ENCODE measurements at places on chromosomes 6 and 20.

DNA sequence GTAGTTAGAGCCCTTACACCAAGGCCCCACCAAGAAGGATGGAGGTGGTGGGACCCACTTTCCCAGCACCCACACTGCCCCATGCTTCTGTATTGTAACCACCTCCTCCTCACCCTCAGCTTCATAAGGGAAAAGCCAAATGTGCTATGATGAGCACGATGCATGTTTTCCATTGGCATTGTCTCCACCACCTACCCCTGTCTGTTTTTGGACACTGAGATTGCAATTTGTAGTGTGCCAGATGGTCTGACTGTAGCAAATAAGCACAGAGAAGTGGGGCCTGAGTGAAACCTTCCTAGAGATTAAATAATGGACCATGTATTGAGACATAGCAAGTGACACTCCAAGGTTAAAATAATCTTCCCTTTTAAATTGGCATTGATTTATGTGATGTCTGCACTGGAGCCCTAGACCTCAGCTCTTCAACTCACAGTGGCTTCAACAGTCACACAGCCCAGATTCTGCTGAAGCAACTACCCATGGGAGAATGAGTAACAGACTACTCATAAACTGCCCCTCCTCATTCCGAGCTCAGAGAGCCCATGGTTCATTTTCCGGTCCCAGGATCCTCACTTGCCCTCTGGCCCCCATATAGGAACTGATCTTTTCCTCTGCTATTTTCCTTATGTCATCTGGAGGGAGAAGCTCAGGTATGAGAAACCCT lies 177.9 kb downstream of the COL9A1 start:
- DNase-seq = no peak

- no peak for DNase-seq
Observed at GRCh38 chr6:87723170-87724078, 21.4 kb upstream of the AKIRIN2 start.

GRCh38 chr6:37913210-37913609 lies 93.7 kb downstream of the ZFAND3 start:
- DNase-seq = no peak

DNA sequence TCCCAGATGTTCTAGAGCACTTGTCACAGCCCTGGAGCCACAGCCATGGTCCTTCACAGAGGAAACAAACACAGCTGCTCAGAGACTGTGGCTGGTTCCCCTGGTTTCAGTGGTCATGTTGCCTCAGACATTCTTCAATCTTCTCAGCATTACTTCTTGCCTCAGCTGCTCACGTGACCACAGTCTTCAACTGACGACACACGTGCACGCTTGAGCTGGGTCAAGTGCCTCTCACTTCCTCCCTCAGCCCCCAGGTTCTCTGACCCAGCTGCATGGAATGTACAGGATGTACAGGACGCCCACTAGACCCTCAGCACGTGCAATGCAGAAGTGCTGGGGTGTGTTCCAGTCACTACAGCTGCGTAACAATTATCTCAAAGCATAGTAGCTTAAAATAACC lies 159.8 kb upstream of the GGTLC1 start:
- DNase-seq = no peak

DNA sequence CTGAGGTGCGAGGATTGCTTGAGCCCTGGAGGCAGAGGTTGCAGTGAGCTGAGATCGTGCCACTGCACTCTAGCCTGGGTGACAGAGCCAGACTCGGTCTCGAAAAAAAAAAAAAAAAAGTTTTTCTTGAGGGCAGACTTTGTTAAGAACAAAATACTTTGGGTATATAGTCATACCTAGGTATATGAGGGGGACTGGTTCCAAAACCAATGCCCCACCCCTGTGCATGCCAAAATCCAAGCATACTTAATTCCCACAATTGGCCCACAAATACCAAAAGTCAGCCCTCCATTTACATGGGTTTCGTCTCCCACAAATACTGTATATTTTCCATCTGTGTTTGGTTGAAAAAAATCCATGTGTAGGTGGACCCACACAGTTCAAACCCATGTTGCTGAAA lies 119.9 kb downstream of the INSM1 start:
- DNase-seq = no peak

GRCh38 chr20:5608442-5609161 lies 141.6 kb upstream of the SHLD1 start:
- no peak for DNase-seq

DNA sequence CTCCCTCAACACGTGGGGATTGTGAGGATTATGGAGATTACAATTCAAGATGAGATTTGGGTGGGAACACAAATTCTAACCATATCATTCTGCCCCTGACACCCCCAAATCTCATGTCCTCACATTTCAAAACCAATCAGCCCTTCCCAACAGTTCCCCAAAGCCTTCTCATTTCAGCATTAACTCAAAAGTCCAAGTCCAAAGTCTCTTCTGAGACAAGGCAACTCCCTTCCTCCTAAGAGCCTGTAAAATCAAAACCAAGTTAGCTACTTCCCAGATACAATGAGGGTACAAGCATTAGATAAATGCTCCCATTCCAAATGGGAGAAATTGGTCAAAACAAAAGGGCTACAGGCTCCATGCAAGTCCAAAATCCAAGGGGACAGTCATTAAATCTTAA lies 39.6 kb upstream of the PLAGL1 start:
- DNase-seq = no peak

- DNase-seq = no peak
Observed at GRCh38 chr20:38061109-38061508, 27.6 kb downstream of the RPRD1B start.

GRCh38 chr6:90068264-90068663 lies 174.0 kb downstream of the GJA10 start:
- DNase-seq = peak; percentile 23

DNA sequence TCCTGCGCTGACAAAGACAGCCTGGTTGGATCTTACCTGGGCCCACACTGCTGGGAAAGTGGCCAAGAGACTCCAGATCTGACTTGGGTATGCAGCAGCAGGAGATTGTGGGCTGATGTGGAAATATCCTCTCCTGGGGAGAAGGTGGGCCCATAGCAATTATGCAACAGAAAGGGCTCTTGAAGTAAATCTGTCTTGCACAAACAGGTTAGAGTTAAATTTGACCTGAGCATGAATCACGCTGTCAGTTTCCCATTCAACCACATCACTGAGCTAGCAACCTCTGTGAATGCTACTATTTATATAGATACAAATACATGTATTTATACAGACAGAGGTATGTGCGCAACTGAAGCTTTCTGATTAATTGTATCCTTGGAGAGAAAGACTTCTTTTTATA lies 28.3 kb upstream of the PDYN start:
- no peak for DNase-seq

DNA sequence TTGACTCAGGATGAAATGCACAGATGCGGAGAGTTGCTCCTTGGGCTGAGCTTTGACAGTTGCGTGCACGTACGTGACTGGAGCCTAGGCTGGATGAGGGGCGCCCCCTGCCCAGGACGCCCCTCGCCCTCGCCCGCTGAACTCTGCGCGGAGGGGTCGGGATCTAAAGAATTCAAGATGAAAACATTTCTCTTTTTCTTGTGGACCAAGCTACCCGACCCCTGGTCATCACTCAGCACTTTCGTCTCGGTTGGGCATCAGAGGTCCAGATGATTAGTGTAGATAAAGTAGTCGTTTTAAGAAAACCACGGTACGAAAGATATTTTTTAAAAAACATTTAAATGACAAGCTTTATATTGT lies 700 bp downstream of the DTD1 start:
- DNase-seq = no peak

- DNase-seq = no peak
Observed at GRCh38 chr20:6855796-6856195, 88.3 kb downstream of the BMP2 start.

GRCh38 chr6:139839506-139840156 lies 465.2 kb upstream of the CITED2 start:
- DNase-seq = no peak

DNA sequence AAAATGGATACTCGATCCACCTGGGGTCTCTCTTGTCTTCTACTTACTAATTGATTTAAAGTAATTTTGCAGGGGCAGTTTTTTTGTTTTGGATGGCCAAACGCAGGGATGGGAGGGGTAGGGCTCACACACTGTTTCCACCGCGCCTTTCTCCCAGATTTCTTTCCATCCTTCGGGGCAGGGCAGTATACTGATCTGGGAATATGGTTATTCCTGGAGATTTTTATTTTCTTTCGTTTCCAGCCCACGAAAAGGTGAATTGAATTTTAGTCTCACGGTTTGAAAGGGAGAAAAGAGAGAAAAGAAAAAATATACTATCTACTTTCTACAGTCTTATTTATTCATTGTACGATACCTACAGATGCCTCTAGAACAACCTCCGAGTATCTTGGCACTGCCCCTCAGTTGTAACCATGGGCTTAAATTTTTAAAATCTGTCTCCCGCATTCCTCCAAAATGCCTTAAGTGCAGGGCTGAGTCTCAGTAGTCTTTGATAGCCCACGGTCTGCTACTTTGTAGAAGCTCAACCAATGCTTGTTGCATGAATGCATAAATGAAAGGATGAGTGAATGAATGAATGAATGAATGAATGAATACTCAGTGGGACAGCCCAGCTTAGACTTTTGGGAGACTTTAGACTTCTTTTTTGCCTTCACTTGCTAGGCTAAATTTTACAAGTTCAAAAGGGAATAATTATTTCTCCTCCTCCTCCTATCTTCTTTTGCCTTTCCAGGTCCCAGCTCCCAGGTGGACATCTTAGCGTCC lies 18.1 kb upstream of the TRIM27 start:
- DNase-seq = no peak

- no peak for DNase-seq
Observed at GRCh38 chr6:163940705-163941623, 526.4 kb downstream of the QKI start.

DNA sequence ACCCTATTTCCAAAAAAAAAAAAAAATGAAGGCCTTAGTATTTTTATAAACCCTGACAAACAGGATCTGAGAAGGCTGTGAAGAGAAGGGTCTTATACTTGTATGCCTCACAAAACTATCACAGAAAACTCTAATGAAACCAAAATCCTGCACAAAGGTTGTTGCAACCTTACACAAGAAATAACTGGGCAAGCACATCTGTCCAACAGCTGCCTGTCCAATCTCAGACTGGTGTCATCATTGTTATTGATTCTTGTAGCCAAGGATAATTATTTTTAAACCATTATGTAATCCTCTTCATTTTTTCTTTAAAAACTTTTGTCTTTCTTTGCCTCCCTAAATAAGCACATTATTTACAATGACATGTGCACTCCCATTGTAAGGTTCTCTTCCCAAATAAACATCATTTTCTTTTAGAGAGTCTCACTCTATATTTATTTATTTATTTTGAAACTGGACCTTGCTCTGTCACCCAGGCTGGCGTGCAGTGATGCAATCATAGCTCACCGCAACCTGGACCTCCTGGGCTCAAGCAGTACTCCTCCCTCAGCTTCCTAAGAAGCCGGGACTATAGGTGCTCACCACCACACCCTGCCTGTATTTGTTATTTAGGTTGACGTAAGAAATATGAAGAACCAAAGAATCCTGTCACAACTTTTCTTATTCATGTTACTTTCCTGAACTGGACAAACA lies 697.1 kb downstream of the DOK5 start:
- DNase-seq = no peak

DNA sequence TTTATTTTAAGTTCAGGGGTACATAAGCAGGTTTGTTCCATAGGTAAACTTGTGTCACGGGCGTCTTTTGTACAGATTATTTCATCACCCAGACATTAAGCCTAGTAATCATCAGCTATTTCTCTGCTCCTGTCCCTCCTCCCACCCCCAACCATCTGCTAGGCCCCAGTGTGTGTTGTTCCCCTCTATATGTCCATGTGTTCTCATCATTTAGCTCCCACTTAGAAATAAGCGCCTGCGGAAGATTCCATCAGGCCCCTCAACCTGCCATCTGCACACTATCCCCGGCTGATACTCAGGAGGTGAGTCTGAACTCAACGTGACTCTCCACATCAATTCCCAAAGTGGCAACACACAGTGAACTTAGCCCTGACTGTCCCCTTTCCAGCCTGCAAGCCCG lies 228.0 kb upstream of the SYNDIG1 start:
- no peak for DNase-seq

- no peak for DNase-seq
Observed at GRCh38 chr6:127191716-127192115, 73.2 kb downstream of the RSPO3 start.

DNA sequence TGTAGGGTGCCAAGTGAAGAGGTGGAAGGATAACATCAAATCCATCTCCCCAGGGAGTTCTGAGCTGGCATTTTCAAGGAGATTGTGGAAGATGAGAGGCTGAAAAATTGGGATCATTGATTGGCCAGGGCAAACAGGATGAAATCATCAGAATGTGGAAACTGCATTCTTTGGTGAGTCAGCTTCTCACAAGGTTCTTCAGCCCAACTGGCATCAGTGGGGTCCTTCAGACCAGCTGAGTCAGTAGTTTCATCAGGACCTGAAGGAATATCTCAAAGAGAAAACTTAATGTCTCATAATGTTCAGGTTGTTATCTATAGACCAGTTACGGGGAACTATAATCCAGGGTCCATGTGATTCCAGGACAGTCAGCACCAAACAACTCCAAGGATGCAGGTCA lies 195.8 kb downstream of the HAO1 start:
- DNase-seq = no peak

DNA sequence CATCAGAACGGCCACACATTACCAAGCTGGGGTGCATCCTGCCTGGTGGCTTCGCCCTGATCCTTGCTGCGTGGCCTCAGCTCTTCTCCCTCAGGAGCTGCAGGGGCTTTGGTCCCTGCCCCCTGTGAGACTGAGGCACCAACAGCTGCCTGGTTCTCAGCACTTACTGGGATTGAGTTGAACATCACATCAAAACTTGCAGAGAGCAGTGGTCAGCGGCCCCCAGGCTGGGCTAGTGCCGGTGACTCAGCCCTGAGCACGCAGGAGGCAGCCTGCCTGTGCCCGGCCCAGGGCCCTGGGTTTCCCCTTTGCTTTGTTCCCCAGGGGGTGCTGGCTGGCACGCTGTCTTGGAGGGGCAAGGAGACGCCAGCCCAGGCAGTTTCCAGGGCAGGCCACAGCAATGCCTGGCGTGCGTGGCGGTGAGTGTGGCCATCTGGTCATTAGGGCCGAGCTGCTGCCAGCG lies 63.3 kb downstream of the DLL1 start:
- no peak for DNase-seq

- DNase-seq = no peak
Observed at GRCh38 chr6:4814212-4814611, 38.0 kb downstream of the CDYL start.

GRCh38 chr20:58623579-58624473 lies 27.3 kb upstream of the STX16 start:
- DNase-seq = no peak

DNA sequence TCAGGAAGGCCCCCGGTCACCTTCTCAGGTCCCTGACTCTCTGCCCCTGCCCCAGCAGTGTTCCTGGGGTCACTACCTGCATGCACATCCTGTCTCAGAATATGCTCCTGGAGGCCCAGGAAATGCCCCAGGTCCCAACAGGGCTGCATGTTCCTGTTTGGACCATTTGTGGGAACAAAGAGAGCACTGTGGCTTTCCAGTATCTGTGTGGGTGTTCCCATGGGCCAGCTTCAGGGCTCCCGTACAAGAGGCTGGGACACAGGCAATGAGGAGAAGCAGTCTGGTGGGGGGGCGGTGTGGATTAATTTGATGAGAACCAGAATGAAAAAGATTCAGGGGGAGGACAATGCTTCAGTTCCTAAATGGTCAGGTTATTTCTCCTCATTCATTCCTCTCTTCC lies 61.5 kb upstream of the GGTLC1 start:
- DNase-seq = no peak

- no peak for DNase-seq
Observed at GRCh38 chr20:32455171-32455900, 97.2 kb downstream of the ASXL1 start.

Data from renal pelvis (tissue), 12 donors.